Stimulated activated CD4-positive, alpha-beta T cell treated with anti-CD3 and anti-CD28 coated beads, Interleukin-4, amount 100 ng/mL, for 4 hours (primary cell): ENCODE measurements at places on chromosomes 2 and 18.

- DNase-seq, result peak; percentile 33
These were observed 2.3 kb upstream of the ALKAL2 start for GRCh38 chr2:290090-290722.

- no peak for DNase-seq
These were observed 557.9 kb downstream of the TNS1 start for GRCh38 chr2:217444932-217445331.

DNA sequence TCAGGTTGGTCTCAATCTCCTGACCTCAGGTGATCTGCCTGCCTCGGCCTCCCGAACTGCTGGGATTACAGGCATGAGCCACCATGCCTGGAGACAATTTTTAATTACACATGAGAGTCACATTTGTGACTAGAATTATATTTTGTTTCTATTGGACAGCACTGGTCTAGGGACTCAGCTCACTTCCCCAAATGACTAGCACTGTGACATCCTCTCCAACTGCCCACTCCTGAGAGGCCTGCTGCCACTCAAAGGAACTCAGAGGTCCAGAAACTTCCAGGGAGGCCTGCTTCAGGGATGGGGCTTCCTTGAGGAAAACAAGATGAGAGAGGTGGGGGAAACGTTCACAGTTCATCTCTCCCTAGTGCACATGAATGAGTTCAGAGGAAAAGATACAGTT, 29.5 kb downstream of the TMEM163 start:
- no peak for DNase-seq

DNA sequence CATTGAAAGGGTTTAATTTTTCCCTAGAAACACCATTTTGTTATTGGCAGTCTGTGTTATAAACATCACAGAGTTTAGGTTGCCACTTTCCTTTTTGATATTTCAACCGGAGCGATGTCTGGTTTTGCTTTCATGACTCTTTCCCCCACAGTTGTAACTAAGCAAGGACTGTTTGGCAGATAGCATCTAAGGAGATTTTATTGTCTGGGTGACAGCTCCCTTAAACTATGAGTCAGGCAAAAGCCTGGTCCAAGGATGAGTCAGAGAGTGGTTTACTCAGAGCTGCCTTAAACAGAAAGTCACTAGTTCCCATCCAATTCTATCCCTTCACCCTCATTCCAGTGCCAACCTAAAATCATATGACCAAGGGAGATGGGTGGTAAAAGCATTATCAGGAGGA, 341.6 kb upstream of the VWC2L start:
- DNase-seq, result no peak

GRCh38 chr18:51350081-51350480, 152.6 kb upstream of the MEX3C start:
- DNase-seq, result no peak

GRCh38 chr18:48797841-48798255, 152.9 kb downstream of the SMAD7 start:
- no peak for DNase-seq

DNA sequence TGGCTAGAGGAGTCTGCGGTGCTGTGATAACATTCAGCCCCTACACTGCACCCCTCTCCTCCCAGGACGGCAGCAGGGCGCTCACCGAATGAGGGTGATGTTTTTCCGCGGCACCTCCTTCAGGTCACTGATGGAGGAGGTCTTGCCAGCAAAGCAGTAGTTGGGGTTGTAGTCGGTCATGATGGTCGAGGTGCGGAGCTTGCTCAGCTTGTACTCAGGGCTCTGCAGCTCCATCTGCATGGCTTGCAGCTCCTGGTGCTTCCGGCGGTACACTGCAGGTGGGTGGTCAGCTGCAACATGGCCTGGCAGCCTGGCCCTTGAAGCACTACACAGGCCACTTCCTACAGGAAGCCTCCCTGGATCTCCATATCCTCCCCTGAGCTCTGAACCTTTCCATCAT, 108.0 kb downstream of the CLIP4 start:
- no peak for DNase-seq

DNA sequence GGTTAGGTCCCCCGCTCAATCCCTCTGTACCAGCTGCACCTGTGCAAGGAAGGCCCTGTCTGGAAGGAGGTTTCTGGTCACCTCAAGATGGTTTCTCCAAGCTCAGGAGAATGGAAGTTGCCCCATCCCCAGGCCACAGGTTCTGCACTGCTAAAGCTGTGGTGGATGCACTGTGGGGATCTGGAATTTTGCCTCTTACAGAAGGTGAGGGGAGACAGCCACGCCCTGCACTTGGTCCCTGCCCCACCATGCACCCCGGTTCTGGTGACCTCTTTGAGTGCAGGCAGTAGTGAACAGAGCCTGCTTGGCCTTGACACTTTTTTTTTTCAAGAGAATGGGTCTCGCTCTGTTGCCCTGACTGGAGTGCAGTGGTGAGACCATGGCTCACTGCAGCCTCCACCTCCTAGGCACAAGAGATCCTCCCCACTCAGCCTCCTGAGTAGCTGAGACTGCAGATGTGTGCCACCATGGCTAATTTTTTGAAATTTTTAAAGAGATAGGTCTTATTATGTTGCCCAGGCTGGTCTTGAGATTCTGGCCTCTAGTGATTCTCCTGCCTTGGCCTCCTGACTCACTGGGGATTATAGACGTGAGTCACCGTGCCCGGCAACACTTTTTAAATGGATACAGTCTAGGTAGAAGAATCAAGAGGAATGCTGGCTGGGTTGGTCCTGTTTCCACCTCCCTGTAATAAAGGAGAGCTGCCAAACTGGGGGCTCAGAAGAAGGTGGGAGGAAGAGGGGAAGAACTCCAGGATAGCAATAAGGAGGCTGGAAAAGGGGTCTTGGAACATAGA, 5.8 kb upstream of the NT5DC4 start:
- no peak for DNase-seq

- no peak for DNase-seq
These were observed 78.9 kb upstream of the ZSWIM2 start for GRCh38 chr2:186927867-186928191.

DNA sequence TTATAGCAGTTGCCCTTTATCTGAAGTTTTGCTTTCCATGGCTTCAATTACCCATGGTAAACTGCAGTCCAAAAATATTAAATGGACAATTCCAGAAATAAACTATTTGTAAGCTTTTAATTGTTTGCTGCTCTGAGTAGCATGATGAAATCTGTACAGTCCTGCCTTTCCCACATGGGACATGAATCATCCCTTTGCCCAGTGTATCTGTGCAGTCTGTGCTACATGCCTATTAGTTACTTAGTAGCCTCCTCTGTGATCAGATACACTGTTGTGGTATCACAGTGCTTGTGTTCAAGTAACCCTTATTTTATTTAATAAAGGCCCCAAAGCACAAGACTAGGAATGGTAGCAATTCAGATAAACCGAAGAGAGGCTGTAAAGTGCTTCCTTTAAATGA, 810.6 kb upstream of the PIK3C3 start:
- no peak for DNase-seq

- DNase-seq, result no peak
These were observed 622.6 kb downstream of the LRP1B start for GRCh38 chr2:141508086-141508752.
